ENCODE measurements at places on chromosomes 11 and 22. TPM values are rescaled to one million over a fixed set of nuclear protein-coding genes. Genes with fewer than 3 reads are reported as not detected.

Gene OR5P2
- total RNA-seq = not detected

Gene NCF4
- not detected for total RNA-seq

Gene OR51B2
- not detected for total RNA-seq

Gene TBX10
- not detected for total RNA-seq

Gene MLC1
- total RNA-seq = not detected

Gene CCDC15
- total RNA-seq = 9.8 TPM

Gene UPK3A
- not detected for total RNA-seq

Gene YPEL1
- total RNA-seq = 1.3 TPM

Gene OR52N4
- not detected for total RNA-seq

Gene TESMIN
- total RNA-seq = not detected

Gene OTOG
- not detected for total RNA-seq

Gene ARHGAP20
- 20.0 TPM for total RNA-seq

Gene LYVE1
- total RNA-seq = not detected

Gene MS4A12
- not detected for total RNA-seq

Gene CRACR2B
- total RNA-seq = 1.3 TPM

Gene SCGB1C1
- not detected for total RNA-seq

Gene A4GALT
- 22.2 TPM for total RNA-seq

Gene RANGAP1
- 78.5 TPM for total RNA-seq

Gene FHIP1B
- 6.4 TPM for total RNA-seq

Gene CYP2D6
- not detected for total RNA-seq

Gene SMIM38
- total RNA-seq = 0.09 TPM

Gene OVOL1
- total RNA-seq = not detected

Gene KRTAP5-7
- total RNA-seq = 0.33 TPM

Gene SEC14L6
- total RNA-seq = not detected

Gene APOA4
- total RNA-seq = not detected

Gene PHLDA2
- total RNA-seq = 1.2 TPM

Gene LDHAL6A
- total RNA-seq = not detected

Gene CALCA
- total RNA-seq = not detected

Gene LPXN
- 1.4 TPM for total RNA-seq

Gene ARL2
- 14.9 TPM for total RNA-seq

Gene MUC5B
- not detected for total RNA-seq

Gene UBQLN3
- total RNA-seq = not detected

Gene NF2
- total RNA-seq = 59.8 TPM

Gene POU2AF2
- total RNA-seq = not detected

Gene PGR
- total RNA-seq = 0.63 TPM

Gene PATE4
- total RNA-seq = not detected

Gene MAP6
- 3.4 TPM for total RNA-seq

Gene OR2AG1
- not detected for total RNA-seq

Gene APOL6
- total RNA-seq = 29.4 TPM

Gene SMIM35
- total RNA-seq = not detected

Gene CALCB
- total RNA-seq = not detected

Gene MN1
- 55.9 TPM for total RNA-seq

Gene AIFM3
- total RNA-seq = 0.45 TPM

Gene RHOD
- 26.1 TPM for total RNA-seq

Gene BIK
- not detected for total RNA-seq

Gene VSIG10L2
- total RNA-seq = not detected

Gene CATSPER1
- not detected for total RNA-seq

Gene MRE11
- total RNA-seq = 15.5 TPM

Gene OR5D14
- not detected for total RNA-seq

Gene RASGRP2
- total RNA-seq = not detected

Gene OR4D5
- not detected for total RNA-seq

Gene OR4A16
- not detected for total RNA-seq

Gene P2RY6
- not detected for total RNA-seq

Gene RASD2
- total RNA-seq = 0.09 TPM

Gene KLHL35
- total RNA-seq = 3.8 TPM

Gene RIMBP3B
- 0.09 TPM for total RNA-seq

Gene MIOX
- not detected for total RNA-seq

Gene OMP
- total RNA-seq = 1.1 TPM
